ENCODE measurements at places on chromosomes 3 and 15.

- no peak for DNase-seq
Measured at GRCh38 chr15:30962079-30962478, 29.3 kb downstream of the MTMR10 start.

DNA sequence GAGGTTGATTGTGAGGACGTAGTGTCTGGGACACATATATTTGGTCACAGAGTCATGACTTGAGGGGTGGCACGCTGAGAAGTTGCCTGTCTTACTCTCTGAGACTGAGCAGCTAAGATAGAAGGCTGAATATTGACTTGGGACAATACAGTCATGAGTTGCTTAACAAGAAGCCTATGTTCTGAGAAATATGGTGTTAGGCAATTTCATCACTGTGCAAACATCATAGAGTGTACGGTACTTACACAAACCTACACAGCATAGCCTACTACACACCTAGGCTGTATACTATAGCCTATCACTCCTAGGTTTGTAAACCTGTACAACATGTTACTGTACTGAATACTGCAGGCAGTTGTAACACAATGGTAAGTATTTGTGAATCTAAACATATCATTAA is 30.3 kb upstream of the SPESP1 start:
- no peak for DNase-seq

DNA sequence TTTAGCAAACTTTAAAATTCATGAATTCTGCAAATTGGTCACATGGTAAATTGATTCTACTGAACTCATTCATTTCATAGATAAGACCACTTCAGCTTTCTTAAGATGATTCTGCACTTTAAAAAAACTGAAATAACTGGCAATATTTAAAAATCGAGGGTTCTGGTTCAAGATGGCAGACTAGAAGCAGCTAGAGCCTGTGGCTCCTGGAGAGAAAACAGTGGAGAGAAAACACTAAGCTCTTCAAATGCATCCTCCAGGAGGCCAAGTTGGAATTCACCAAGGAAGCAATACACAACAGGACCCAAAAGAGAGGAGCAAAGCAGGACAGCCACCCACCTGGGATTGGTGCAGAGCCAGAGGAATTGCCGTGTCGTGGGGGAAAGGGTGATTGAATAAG is 132.1 kb downstream of the SPATA16 start:
- DNase-seq: no peak

GRCh38 chr3:169662843-169663160 is 710 bp downstream of the MECOM start:
- no peak for DNase-seq

GRCh38 chr3:168925568-168925967 is 737.9 kb downstream of the MECOM start:
- no peak for DNase-seq

DNA sequence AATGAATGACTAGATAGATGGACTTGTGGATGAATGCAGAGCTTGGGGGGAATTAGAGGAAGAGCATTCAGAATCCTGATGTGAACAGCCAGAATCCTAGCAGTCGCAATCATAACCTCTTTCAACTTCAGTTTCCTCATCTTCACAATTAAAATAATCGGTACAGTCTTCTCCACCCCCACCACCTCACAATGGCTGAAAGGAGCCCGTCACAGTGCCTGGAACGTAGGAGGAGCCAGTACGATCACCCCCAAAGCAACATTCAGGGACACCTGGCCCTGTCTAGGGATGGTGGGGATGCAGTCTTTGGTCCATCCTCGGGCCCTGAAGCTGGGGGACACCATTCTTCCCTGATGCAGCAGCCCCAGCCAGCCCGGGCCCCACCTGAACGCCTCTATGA is 80.4 kb upstream of the RPL32 start:
- DNase-seq: no peak

- DNase-seq: no peak
Measured at GRCh38 chr3:146256851-146257486, 6.1 kb upstream of the PLSCR4 start.

All from SIG-M5 (cell line).